NCI-H524 treated with DMSO at 0.1 percent for 48 hours (cell line): ENCODE measurements at places on chromosomes 4 and X.

DNA sequence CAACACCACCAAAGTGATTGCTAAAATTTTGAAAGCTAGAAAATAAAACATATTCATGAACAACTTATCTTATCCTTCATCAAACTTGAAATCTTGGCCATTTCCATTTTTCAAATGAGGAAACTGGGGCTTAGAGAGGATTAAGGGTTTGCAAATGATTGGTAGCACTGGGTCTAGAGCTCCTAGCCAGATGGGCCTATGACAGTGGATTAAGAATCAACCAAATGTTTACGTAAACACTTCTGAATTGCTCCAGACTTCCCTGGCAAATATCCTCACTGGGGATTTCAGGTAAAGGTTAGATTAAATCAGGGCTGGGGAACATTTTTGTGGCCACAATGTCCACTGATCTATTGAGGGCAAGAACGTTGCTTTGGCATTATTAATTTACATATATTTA lies 241.2 kb downstream of the ANK2 start:
- DNase-seq: peak; percentile 57

DNA sequence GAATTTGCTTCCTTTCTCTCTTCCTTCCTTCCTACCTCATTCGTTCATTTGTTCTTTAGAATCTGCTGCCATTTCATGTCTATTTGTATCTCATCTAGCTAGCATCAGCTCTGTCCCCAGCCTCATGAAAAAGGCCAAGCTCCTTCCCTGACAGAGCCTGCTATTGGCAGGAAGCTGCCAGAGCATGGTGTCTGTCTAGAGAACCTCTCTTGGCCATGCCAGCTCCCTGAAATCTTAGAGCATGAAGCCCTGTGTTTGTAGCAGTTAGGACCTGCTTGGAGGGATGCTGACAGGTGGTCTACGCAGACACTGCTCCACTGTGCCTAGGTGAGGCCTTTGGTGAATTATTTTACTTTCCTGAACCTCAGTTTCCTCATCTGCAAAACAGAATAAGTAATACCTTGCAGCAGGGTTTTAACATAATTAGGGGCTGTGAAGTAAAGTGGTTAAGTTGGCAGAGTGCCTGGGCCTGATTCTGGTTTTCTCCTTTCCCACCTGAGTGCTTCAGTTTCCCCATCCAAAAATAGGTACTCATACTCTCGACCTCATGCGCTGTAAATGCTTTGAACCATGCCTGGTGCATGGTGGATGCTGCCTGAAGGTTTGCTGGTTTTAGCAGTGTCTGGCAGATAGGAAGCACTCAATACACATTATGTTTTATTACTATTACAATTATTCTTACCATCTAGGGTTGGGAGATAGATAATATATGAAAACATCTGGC lies 4.7 kb downstream of the PTTG2 start:
- no peak for DNase-seq

DNA sequence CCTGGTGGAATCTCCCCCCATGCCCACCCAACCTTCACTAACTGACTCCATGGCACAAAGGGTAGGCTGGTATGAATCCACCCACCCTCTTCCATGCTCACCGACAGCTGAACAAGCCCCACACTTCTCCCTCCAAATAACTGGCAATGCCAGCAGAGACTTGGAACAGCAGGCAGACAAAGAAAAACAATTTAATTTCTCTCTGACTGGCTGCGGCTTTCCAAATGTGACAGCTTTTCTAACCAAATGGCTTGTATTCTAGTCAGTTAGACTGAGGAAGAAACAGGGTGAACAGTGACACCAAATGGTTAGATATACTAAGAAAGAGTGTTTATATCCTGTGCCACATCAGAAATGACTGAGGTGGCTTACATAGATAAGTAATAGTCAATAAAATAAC lies 199.3 kb upstream of the ADAMTS3 start:
- no peak for DNase-seq

GRCh38 chr4:7591409-7592053 lies 156.8 kb upstream of the PSAPL1 start:
- no peak for DNase-seq

DNA sequence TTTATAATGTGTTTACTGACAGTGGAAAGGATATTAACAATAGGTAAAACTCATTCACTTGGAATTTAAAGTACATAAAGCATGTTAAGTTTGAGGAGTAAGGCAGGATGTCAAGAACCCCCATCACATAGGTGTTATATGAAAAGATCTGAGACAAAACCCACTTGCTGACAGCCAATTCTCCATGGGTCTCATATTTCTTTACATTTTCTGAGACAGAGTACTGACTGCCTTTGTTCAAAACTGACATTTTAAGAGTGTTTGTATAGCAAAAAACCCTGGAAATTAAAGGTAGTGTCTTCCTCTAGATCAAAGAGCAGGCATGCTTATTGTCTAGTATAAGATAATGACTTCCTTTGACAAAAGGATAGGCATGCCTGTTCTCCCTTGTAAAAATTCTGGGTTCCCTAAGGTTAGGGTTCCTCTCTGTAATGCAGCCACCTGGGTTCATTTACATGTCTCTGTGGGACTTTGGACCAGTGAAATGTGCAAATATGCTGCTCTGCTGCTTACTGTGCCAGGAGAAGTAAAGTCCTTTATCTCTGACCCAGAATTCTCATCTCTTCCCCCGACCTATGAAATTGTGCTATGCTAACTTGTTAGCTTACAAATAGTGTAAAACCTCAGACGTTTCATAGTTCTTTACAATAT lies 123.6 kb downstream of the PCDH18 start:
- no peak for DNase-seq

DNA sequence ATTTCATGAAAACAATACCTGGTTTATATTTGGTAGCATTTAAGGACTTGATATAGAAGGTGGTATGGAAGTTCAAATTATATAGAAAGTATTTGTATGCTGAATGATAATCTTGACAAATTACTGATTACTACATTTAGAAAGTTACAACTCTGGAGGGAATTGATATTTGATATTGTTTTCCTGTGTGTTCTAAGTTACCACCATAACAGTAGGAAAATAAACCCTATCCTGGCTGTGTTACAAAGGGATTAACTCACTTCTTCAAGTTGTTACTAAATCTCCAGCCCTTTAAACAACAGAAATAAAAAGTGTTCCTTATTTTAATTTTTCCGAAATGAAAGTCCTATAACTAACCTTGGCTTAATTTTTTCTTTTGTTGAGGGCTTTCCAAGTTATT lies 36.6 kb downstream of the FHL1 start:
- no peak for DNase-seq

DNA sequence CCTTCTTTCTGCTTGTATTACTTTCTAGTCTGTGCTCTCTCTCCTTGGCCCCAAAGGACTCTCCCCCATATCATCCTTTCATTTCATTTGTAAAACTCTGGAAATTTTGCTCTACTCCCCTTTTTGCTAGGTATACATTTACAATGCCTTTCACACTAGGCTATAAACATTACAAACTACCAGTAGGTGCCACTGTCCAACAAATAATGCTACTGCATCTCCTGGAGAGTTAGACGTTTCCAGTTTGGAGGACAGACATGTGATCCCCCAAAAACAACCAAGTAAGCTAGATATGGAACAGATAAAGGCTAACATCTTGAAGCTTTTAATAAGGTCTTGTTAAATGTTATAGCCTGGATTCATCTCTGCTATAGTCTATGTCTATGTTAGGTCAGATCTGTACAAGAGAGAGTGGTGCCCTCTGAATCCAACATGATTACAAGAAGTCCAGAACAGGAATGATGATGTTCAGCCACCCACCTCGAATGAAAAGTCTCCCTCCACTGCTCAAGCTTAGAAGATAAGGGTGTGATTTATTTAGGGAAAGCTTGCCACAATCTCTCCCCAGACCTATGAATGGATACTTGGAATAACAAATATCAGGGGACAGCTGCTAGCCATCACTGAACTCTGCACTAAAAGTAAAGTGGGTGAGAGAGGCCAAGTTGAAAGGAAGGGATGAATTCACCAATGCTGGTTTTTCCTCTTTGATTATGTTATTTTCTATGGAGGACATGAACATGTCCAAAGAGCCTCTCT lies 14.3 kb downstream of the CBR4 start:
- DNase-seq: no peak

DNA sequence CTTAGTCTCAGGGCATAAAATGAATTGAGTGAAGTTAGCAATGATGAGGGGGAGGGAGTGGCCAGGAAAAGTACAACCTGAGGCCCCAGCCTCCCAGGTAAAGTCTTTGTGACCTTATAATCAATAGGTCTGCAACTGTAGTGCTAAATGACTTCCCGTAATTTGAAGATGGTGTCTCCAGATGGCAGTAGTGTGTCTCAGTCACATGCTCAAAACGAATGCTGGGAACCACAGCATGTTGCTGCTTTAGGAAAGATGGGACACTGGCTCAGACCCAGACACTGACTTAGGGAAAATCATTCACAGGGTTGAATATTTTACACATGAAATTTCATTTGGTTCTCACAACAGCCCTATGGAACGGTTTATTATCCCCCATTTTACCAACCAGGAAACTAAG lies 10.3 kb downstream of the SRPX2 start:
- peak; percentile 47 for DNase-seq

DNA sequence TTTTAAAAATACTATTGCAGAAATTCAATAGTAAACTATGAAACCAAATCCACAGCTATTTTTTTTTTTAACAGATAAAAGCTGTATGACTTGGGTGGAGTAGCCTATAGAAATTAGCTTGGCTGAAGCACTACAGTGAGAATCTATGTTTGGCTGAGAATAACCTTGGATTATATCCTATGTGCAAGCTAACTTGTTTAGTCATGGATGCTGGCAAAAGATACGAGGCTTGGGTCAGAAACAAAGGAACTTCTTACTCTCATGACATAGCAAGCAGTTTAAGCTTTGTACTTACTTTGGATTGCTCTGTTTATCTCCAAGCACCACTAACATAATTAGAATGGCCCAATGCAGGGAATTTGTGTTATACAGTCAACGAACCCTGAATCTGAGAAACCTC lies 119.2 kb upstream of the GRID2 start:
- no peak for DNase-seq

DNA sequence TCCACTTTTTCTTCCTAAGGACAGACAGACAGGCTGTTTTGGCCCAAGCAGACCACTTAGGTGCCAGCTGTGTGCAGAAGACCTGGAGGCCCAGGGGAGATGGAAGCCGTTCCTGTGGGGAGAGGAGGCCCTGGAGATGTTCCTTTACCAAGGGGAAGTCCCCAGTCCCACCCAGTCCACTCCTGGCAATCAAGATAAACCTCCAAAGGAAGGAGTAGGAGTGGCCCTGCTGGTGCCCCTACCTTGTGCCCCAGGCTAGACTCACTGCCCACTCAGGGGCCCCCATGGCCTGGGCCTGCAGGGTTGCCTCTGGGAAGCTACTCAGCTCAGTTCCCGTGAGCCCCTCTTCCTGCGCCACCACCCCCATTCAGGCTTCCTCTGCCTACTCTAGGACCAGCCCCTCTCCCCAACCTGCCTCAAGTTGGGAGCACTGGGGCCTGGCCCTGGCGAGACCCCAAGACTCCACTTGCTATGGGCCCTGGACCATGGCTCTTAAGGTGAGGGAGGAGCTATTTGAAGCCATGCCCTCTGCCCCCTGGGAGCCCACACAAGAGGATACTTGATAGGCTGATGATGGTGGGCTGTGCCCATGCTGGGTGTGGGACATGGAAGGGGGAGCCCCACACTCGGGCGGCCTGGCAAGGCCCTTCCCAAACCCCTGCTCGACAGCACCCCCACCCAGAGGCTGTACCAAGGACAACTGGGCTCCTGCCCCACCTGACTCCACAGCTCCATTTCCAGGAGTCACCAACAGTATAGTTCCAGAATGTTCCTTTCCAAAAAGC lies 24.8 kb upstream of the RNF4 start:
- DNase-seq: no peak

- DNase-seq: no peak
Observed at GRCh38 chr4:37762991-37763368, 63.5 kb upstream of the PGM2 start.

DNA sequence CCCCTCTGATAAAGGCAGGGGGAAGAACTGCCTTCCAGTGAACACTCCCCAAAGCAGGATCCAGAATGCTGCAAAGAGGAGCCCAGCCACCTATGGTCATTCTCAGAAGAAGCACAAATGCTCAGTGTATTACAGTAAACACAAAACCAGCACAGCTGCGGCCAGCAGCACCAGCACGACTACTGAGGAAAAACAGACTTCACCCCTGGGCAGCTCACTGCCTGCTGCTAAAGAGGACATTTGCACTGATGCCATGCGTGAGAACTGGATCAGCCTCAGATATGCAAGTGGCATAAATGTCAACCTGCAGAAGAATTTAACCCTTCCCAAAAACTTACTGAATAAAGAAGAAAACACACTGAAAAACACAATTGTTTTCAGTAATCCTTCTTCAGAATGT lies 80.2 kb upstream of the TLR2 start:
- DNase-seq: no peak

DNA sequence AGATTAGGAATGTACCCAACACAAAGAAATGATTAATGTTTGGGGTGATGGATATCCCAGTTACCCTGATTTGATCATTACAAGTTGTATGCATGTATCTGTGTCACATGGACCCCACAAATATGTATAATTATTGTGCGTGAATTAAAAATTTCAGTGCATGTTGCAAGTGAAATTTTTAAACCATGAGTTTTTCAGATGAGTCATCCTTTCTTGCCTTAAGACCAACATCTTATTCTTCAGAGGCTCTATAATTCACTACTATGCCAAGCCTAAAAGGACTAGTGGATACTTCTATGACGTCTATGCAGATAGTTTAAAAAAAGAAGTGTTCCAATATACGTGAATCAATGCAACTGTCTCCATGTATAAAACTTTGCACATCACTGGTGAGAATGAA lies 113.0 kb upstream of the SH3RF1 start:
- no peak for DNase-seq

- no peak for DNase-seq
Observed at GRCh38 chr4:43680421-43680820, 768.2 kb downstream of the KCTD8 start.

DNA sequence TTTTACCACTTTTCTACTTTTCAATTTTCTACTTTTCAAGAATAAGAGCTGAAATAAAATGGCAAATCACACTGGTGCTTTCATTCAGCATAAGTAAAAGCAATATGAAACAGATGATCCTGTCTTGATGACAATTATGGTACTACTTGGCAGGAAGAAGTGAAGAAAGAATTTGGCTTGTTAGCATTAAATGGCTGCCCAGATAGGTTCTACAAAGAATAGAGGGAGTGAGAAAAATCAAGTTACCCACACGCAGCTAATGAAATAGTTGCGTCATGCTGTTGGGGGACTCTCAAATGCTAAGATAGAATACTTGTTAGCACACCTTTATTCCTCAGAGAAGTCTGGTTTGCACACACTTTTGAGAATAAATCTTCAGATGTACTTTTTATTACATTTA lies 12.5 kb upstream of the LCORL start:
- DNase-seq: no peak

DNA sequence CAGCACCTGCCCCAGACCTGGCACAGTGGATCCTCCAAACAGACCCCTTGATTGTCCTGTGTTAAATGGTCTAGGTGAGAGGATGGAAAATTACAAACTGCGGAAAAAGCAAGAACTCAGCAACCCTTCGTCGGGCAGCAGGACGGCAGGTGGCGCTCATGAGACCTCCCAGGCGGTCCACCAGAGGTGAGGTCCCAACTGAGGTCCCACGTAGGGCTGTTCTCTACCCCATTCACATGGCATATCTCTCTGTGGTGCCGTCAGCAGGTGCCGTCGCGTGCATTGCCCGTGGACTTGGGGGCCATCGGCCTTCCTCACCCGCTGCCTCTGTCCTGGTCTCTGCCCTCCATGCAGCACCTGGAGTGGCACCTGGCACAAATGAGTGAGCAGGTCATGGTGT lies 88.2 kb downstream of the CRMP1 start:
- no peak for DNase-seq
